ENCODE measurements at places on chromosomes 4 and X.

- ATAC-seq: no peak
Measured at GRCh38 chrX:134570899-134571298, 87.4 kb downstream of the PLAC1 start.

DNA sequence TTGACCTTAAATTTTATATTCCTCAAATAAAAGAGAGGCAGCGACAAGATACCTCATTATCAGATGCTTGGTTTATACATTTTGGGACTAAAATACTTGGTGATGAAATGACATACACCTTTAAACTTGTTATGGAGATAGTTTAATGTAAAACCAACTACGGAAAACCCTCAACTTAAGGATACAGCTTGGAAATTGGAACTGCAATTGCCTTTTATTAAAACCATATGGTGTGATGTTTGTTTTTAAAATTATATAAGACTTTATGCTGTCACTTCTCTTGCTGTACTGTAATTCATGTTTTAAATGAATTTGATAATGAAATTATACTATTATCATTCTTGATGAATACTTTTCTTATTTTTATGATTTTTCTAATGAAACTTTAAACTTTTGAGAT, 25.9 kb downstream of the METTL14 start:
- no peak for ATAC-seq

- ATAC-seq: peak; percentile 85
Measured at GRCh38 chr4:174707051-174707676, 121.9 kb downstream of the GLRA3 start.

- ATAC-seq: peak; percentile 88
Measured at GRCh38 chr4:99847362-99847976, 30.8 kb downstream of the DAPP1 start.

- ATAC-seq: no peak
Measured at GRCh38 chrX:48538641-48539344, 721 bp upstream of the TBC1D25 start.
